ENCODE measurements at places on chromosomes 11 and 22.

- no peak for DNase-seq
Observed at GRCh38 chr11:133386852-133387251, 145.4 kb downstream of the OPCML start.

DNA sequence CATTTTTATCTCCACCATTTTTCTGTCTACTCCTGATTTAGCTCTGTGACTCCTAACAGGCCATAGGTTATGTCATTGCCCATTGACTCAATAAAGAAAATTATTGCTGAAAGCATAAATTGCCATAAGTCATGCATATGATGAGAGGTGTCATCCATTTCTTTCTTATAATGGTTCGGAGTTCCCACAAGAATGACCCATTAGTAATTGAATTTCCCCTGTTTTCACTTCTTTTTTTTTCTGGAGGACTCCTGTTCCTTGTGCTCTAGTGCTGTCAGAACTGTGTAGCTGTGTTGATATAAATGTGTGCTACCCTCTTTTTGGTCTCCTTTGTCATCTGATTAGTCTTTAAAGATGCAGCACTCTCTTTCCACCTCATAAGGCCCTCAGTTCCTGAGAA lies 22.9 kb upstream of the CARD18 start:
- DNase-seq, result no peak

DNA sequence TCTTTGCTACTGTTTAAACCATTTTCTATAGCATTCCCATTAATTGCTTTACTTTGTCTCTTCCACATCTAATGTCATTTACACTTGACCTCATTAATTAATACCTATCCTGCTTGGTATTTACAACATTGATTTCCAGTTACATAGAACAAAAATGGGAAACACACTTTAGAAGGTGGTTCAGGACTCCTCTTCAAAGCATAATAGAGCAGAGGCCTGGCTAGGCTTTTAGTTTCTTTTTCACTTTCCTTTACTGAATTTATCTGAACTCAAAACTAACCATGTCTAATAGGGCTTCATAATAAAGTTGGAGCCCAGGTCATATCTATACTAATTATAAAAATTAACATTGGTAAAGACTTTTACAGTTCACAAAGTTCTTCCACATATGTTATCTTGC lies 648.0 kb upstream of the KIRREL3 start:
- no peak for DNase-seq

- no peak for DNase-seq
Observed at GRCh38 chr22:27041745-27042310, 384.4 kb downstream of the MIAT start.

DNA sequence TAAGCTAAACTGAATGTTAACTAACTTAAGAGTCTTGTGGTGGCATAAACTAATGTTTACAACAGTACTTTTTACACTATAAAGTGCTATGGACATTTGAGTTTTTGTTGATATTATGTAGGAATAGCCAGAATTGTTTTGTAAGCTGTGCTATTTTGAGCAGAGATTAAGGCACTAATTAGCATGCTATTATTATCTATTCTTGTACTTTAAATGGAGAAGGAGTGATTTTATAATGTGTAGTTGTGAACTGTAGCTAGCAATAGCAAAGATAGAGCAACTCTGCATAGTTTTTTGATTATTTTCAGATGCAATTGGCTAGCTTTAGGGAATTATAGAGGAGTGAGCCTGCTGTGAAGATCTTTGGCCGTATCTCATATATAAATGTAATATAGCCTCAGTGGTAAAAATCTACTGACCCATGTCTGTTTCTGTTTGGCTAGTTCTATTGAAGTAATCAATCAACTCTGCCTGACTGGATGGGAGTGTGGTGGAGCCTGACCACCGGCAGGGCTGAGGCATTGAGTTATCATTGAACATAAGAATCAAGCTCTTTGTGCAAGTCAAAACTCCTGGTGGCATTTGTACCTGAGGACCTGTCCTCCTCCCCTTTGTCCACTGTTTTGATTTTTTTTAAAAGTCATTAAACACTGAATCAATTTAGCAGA lies 34.3 kb downstream of the NCAM1 start:
- no peak for DNase-seq

- DNase-seq, result no peak
Observed at GRCh38 chr22:19823902-19824211, 30.8 kb downstream of the GNB1L start.

- DNase-seq, result no peak
Observed at GRCh38 chr11:109121173-109121932, 300.6 kb upstream of the C11orf87 start.

- DNase-seq, result no peak
Observed at GRCh38 chr11:119671561-119672015, 57.4 kb downstream of the NECTIN1 start.

GRCh38 chr22:44020981-44021380 lies 3.1 kb upstream of the PARVB start:
- no peak for DNase-seq

- no peak for DNase-seq
Observed at GRCh38 chr11:75526192-75526541, 426 bp upstream of the GDPD5 start.

DNA sequence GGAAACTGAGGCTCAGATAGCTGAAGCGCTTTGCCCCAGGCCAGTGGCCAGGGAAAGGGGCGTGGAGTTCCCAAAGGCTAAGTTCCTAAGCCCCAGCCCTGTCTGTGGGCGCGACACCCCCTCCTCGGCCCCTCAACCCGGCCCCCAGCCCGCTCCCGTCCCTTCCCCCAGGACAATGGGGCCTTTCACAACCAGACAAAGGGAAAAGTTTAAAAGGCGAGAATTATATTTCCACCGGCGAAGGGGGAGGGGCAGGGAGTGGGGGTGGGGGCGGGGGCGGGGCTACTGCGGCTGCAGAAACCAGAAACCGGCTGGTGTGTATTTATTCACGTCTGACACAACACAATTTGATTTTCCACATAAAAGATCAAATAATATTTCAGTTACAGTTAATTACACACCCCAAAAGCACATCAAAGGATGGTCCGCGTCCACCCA lies 192.1 kb downstream of the MN1 start:
- no peak for DNase-seq

DNA sequence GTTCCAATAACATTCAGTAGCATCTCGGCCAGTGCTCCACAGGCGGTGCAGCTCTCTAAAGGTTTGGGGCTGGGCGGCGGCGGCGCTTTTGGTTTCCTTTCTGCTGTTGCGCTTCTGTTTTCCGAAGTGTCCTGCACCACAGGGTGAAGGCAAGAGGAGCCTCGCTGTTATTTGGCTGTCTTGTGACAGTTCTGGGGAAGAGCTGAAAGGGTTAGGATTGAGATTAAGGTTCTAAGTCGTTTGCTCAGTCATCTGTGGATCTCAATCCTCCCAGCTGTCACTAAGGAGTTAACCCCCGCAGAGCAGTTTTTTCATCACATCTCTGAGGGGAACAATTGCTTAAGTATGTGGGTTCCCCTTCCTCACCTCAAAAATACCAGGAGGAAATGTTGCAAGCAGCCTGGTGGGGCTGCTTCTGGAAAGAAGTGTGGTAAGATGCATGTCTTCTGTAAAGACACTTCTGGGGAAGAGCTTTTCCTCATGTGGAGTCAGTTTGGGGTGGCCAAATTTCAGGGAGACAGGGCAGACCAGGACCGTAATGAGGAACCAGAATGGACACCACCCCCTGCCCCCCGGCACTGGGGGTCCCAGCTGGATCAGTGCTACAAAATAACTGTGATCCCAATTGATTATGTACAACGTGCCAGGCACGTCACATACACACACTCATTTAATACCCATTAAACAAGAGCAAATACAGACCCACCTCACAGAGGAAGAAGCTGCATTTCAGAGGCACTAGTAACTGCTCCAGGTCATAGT lies 14.2 kb downstream of the TMEM121B start:
- DNase-seq, result peak; percentile 33

DNA sequence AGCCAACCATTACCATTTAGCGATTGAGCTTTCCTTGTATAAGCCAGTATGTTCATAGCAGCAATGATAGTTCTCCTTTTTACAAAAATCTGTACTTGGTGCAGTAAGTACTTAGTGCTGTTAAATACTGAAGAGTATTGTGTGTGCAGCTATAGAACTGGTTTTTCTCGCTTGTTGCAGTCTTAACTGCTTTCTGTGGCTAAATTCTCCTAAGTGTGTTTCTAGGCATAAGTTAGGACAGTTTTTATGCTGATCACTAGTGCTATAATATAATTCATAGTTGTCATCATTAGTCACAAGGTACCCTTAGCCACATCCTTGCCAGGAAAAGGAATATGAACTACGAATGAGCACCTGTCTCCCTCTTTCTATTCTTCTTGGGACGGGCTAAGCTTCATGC lies 107.7 kb downstream of the GRAMD1B start:
- no peak for DNase-seq

DNA sequence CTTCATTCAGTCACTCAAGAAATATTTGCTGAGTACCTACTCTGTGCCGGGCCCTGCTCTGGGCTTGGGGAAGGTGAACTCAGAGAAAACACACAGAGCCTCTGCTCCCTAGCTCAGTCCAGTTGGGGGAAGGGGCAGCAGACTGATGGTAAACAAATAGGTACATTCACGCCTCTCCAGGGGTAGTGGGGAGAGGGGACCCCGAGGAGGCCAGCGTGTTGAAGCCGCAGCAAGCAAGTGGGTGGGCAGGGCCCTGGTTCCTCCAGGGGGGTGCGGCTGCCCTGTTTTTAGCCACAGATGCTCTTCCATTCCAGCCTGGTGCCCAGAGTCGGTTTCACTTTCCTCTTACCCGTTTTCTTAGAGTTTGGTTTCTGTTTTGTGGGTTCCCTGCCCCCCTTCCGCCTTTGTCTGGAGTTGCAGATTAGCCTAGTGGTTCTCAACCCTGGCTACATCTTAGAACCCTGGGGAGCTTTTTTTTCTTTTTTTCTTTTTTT lies 8.7 kb downstream of the DRAP1 start:
- peak; percentile 91 for DNase-seq

DNA sequence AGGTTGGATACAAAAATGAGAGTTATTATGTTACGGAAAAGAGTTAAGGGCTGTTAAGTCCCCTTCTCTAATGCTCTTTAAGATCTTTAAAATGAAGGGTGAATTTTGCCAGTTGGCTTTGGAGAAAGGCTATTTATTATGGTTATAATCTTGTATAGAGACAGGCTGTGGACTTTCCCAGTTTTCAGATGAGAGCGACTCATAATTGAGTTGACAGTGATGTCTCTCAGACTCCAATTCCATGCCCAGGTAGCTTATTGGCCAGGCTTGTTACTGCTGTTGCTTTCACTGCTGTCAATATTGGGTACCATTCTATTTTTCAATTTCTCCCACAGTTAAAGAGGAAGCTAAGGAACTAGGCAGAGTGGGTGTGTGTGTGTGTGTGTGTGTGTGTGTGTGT lies 13.1 kb downstream of the ENDOD1 start:
- DNase-seq, result no peak

- no peak for DNase-seq
Observed at GRCh38 chr11:27115051-27115650, 74.5 kb downstream of the BBOX1 start.

DNA sequence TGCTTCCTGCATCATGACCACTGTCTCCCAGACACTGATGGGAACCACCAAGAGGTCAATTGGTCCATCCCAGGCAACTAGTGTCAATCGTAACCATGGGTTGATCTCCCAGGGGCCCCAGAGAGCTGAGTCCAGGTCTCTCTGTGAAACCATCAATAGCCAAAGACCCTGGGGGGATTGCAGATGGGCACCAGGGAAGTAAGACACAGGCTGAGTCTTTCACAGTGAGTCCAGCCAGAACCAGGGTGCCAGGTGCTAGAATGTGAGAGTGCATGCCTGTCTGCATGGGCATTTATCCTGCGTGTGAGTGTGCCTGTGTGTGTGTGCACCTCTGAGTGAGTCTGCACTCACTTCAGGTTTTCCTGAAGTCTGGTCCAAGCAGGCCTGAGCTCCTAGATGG lies 45.3 kb upstream of the TTC12 start:
- DNase-seq, result no peak

- DNase-seq, result no peak
Observed at GRCh38 chr11:112128483-112129121, 35.3 kb downstream of the IL18 start.

- no peak for DNase-seq
Observed at GRCh38 chr11:6855971-6856541, 6.8 kb upstream of the OR10A2 start.

DNA sequence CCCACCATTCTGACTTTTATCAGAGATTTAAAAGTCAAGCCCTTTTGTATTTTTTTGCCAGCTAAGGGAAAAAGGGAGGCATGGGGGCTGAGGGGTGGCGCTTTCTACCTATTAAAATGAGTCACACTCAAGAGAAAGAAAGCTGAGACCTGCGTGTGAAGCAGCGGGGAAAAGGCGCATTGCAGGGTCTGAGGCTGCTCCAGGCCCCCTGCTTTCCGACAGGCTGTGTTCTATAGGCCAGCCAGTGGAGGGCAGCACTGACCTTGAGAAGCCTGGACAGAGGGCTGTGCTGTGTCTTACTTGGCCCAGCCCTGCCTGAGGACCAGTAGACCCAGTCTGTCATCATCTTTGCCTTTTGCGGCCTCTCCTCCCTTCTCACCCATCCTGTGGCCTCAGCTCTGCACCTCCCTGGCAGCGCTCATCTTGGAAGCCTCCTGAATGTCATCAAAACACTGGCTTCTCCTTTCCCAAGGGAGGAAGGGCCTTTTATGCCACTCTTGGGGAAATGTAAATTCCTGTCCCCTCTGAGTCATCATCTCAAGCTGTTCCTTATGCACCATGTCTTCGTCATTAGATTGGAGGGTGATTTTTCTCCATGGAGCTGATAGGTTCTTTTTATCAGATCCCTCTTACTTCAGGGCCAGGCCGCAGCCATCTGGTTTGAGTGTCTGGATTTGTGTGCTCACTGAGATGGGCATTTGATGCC lies 12.6 kb upstream of the MAPK8IP1 start:
- peak; percentile 66 for DNase-seq

GRCh38 chr11:8685306-8685705 lies 2.7 kb downstream of the RPL27A start:
- DNase-seq, result no peak

DNA sequence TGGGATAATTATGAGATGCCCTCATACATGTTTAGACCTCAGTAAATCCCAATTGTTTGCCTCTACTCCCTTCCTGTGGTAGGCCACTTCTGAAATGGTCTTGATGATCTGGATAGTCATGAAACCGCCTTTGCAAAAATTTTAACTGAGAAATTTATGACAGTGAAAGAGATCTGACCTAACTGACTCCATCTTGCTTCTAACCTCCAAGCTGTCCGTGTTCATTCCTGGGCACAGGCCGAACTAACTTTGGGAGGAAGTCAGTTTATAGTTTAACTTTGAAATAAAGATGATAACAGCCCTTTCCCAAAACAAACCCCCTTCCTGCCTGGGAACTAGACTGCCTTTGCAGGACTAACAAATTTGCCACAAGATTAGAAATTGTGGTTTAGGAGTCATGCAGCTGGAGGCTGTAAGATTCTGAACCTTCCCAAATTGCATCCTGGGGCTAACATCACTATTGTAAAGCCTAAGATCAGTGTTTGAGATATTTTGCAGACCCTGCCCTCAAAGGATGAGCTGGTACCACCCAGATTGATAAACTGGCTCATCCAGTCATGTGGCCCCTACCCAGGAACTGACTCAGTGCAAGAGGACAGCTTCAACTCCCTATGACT lies 19.9 kb upstream of the CTR9 start:
- no peak for DNase-seq

Data from GM13976 (cell line).